Brain pericyte (primary cell): ENCODE measurements at places on chromosomes 5 and 9.
A peak's percentile ranks its signal among the peaks of the same experiment; 100 is the strongest.

GRCh38 chr5:55691265-55692105, 20.6 kb downstream of the SLC38A9 start:
- DNase-seq: no peak

DNA sequence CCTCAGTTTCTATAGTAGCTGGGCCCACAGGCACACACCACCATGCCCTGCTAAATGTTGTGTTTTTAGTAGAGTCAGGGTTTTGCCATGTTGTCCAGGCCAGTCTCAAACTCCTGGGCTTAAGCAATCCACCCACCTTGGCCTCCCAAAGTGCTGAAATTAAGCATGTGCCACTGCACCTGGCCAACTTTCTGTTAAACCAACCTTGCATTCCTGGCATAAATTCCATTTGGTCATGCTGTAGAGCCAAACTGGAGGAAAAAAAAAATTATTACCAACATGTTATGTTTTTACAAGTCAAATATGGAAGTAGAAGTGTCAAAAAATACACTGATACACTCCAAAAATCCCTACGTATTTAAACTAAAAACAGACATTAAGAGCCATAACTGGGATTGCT, 54.1 kb downstream of the ERMP1 start:
- no peak for DNase-seq

DNA sequence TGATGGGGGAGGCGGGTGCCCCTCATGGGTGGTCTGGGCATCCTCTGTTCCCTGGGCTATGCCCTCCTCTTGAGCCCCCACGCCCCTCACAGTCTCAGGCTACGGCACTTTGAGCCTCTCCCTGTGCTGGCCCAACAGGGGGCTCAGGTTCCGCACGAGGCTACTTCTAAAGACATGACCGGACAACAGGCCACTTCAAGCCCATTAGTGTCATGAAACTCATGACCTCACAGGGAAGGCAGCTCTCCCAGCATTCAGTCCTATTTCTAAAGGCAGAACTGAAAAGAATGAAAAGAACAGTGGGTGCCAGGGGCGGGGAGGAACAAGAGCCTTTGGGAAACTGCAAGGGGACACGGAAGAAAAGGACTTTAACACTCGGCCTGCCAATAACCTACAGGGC, 45.0 kb downstream of the COL23A1 start:
- no peak for DNase-seq

- no peak for DNase-seq
Measured at GRCh38 chr9:129497005-129497812, 123.7 kb downstream of the C9orf50 start.

DNA sequence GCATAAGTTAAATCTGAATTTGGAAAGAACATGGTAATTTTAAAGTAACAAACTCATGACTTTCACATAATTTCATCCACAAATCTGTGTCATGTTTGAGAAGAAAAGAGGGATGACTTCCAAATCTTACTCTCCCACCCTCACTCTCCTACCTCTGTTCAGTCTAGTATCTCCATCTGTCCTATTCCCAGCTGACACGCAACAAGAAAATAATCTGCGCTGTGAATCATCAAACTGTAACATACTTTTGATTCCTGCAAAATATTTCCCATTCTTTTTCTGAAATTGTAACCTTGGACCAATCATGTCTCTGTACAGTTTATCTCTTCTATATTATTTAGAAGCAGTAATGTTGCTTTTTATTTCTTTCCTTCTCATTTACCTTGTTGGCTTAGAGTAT, 91.4 kb downstream of the SLC12A2 start:
- DNase-seq: no peak

- no peak for DNase-seq
Measured at GRCh38 chr9:5617749-5618148, 11.2 kb upstream of the RIC1 start.

DNA sequence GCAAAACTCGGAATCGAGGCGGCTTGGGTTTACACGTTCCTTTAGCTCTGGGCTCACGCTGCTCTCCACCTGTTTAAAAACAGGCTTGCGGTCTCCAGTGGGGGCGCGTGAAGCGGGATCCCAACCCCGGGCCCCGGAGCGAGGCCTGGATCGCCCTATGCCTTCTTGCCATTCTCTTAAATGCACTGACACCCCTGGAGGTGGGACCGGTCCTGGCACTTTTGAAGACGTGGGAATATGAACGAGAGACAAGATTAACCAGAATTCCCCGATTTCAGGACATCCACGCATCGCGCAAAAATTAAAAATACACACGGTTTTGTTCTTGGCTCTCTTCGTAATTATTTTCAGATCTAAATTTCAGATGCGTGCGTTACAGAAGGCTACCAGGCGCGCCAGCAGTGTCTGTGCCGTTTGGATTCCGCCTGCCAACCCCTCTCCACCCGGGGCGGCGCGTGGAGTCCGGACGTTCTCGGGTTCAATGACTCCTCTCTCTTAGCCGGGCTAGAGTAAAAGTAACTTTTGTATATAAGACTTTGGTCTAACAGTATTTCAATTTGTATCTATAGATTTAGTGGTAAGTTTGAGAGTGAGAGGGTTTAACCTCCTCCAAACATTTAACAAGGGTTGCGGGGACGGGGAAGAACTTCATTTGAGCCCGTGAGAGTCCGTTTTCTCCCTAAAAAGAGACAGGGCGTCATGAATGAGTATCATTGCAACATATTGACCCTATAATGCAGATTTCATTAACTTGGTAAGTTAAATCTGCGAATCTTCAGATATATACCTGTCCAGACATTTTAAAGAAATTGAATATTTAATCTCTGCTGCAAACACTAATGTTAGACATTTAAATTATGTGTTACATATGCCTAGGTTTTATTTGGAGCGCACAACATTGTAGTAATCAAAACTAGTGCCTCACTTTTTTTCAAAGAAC, 3.8 kb downstream of the FOXD1 start:
- DNase-seq: no peak

DNA sequence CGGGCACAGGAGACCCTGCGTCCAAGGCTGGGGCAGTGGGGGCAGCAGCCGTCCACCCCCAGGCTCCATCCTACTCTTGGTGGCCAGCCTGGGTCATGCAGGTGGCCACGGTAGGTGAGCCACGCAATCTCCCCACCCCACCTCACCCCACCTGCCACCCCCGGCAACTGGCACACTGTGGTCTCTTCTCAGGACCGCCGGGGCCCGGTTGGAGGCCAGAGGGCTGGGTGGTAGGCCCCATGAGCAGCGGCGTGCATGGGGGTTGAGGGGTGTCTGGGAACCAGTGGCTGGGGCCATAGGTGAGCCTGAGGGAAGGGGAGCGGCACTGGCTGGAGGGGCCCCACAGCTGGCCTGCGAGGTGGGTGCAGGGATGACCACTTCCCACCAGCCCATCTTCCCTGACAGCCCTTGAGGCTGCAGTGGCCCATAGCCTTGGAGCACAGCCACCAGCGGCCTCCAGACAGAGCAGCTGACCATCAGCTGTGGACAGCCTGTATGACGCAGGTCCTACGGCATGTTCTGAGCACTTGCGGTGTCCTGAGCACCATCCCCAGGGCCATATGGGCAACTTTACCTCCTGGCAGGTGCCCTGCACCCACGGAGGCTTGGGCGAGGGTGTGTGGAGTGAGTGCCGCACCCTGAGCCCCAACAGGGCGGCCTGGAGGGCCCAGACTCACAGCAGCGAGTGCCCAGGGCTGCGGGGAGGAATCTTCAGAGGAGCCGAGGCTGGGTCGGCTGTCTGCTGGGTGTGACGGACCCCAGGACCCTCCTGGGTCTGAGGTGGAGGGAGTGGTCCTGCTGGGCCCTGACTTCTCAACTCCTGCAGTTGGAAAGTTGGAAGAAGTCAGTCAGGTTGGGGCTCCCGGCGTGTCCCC, 47.4 kb downstream of the KCNT1 start:
- DNase-seq: no peak

DNA sequence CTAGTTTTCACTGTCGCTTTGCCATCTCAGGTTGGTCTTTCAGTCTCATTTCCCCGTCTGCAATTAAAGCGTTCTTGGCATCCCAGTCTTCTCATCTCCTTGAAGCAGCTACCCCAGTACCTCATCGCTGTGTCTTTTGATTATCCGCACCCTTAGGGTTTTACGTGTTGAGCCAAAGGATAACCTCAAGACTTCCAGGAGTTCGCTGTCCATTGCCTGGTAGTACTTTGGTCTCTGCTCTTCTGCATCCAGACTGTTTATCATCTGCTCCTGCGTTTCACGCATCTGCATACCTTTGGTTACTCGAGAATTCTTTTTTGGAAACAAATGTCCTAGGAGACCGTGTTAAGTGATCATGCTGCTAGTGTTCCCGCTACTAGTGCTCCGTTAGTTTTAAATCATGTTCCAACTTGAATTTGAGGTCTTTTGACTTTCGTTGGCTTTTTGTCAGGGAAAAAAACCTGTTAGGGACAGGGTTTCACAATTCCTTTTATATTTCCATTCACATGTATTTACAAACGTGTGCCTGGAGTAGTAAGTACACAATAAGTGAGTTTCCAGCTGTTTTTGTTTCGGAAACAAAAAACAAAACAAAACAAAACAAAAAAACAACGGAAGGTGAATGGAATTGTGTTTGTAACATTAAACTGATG, 888 bp downstream of the RABGAP1 start:
- DNase-seq: peak; percentile 7

DNA sequence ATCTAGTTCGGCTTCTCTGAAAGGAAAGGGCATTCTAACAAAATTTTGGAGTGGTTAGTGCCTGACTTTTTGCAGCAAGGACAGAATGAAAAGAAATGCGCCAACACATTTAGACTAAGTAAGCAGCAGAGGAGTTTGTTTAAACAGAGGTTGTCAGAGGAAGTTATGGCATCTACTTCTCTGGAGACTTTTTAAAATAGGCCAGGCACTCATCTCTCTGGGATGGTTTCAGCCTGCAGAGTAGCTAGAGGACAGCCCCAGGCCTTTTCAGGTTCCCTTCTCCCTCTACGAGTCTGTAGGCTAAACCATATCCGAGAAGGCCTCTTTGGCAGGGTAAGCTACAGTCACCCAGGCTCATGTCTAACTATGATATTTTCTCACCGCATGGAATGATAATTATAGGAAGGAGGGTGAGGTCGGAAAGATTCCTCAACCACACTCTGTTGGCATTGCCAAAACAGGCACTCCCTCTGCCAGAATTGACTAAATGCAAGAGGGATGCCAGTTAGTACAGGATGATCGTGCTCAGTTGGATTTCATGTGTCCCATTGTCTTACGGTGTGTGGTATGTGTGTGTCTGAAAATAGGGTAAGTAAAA, 1.4 kb upstream of the CTXN3 start:
- no peak for DNase-seq

DNA sequence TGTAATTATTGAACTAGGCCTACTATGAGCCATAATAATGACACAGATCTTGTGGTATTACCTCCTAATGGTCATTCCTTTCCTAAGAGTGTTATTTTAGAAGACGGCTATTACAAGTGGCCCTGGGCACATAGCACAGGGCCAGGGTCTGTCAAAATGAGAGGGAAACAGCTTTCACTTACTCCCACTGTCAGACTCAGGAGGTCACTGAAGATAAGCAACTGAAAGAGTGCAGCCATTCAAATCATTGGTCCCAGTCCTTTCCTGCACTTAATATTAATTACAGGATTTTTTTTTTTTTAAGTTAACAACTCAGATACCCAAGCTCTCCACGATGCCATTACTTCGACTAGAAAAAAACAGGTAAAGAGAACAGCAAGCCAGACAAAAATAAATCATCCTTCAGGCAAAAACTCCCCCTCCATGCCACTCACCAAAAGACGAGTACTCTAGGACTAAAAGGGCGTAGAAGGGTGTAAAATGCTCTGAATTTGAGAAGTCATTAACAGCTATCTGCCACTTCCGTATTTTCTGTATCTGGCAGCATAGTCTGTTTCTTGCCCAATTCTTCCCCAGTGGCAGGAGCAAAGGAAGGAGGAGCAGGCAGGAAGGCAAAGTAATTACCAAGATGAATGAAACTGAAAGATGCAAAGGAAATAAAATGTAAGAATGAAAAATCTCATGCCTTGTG, 87.4 kb downstream of the ZNF608 start:
- DNase-seq: no peak

GRCh38 chr9:131835151-131835910, 95.5 kb upstream of the RAPGEF1 start:
- DNase-seq: no peak

- DNase-seq: no peak
Measured at GRCh38 chr5:78661691-78662090, 13.1 kb upstream of the LHFPL2 start.

GRCh38 chr5:32566319-32567111, 18.8 kb upstream of the SUB1 start:
- no peak for DNase-seq

DNA sequence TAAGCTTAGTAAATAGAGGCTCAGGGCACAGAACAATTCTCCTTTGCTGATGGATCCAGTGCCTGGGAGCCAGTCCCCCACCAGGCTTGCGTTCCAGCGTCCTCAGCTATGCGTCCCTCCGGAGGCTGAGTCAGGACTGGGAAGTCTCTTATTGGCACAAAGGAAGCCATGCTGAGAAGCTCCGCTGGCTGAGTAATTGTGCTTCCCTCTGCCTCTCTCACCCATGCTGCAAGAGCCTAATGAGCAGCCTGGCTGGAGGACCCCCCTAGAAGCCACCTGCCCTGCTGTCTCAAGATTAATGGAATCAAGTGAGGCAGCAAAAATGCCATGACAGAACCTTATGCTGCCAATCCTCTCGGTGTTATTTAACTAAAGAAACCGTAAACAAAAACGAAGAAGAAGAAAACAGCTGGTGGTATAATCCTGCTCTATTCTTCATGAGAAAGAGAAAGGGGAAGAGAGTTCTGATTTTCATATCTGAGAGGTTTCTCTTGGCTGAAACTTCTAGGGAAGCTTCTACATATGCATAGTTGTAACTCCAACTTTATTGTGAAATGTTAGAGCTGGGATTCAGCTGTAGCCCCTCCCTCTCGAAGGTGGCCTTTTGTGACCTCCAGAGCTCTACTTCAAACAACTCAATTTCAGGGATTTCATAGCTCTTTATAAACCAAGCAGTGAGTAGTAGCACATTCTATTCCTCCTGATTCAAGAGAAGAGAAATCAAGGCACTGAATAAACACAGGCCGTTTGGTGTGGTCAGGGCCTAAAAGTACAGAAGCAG, 185.4 kb upstream of the SEMA6A start:
- no peak for DNase-seq

DNA sequence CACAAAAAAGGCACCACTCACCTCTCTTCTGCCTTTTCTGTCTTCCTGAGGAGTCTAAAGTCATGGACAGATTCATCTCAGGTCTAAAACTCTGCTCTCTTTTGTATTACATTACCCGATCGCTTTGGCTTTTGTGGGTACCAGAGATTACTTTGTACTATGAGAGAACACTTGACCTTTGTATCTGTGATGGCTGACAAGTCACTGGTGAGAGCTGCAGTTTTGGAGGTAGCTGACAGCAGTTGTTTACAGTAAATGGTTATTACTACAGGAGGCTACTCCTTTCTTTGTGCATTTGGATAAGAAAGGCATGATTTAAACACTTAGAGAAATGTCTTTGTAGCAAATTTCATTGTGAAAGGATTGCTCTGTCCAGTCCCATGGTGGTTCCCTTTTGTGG, 307.3 kb downstream of the FBXL17 start:
- DNase-seq: no peak
